Glutamatergic neuron (in vitro differentiated cells): ENCODE measurements at places on chromosomes 11 and 22. TPM values are rescaled to one million over a fixed set of nuclear protein-coding genes. Genes with fewer than 3 reads are reported as not detected.

The CLTCL1 gene
- 11.8 TPM for total RNA-seq

The DNAJB7 gene
- total RNA-seq: not detected

The SCARF2 gene
- 3.4 TPM for total RNA-seq

The OR52E8 gene
- total RNA-seq: not detected

GRCh38 chr11:48088682-48089050 lies 108.3 kb downstream of the PTPRJ start:
- H3K36me3 ChIP-seq: no peaks in the 10 kb centered on the region
- no peak overlapping the region for H3K27ac ChIP-seq
- H3K27me3 ChIP-seq: peaks cover under 1% of the 10 kb centered on the region
- no peak for DNase-seq

- peaks cover 8% of the 10 kb centered on the region for H3K27me3 ChIP-seq
- H3K4me3 ChIP-seq: peak overlapping the region; percentile 22
- peaks cover 22% of the 10 kb centered on the region for H3K4me1 ChIP-seq
- H3K27ac ChIP-seq: peak overlapping the region; percentile 76
Observed at GRCh38 chr11:92751594-92751993, 217.9 kb upstream of the MTNR1B start.

DNA sequence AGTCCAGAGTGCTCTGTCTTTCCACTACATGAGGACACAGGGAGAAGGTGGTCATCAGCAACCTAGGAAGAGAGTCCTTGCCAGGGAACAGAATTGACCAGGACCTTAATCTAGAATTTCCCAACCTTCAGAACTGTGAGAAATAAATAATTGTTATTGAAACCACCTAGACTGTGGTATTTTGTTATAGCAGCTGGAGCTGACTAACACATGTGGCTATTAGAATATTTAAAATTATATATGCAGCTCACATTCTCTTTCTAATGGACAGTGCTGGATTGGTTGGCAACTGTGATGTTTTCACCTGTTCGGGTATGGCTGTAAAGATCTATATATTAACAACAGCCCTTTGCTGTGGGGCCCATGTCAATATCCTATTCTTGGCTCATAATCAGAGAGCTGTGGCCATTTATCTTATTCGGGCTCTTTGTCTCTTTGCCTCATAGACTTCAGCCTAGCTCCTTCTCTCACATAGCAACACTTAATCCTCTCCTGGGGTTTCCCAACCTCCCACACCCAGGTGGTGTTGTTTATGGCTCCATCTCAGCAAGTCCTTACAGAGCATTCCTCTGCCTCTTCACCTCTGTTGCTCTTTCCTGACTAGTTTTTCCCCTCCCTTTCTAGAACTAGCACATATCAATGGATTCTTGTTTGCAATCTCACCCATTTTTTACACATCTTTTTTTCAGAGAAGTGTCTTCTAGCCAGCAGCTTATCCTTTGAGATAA lies 46.4 kb upstream of the AMOTL1 start:
- no peak for DNase-seq
- H3K4me3 ChIP-seq: no peak overlapping the region
- H3K4me1 ChIP-seq: no peaks in the 10 kb centered on the region
- no peaks in the 10 kb centered on the region for H3K36me3 ChIP-seq
- H3K27ac ChIP-seq: no peak overlapping the region
- no peaks in the 10 kb centered on the region for H3K27me3 ChIP-seq

- no peaks in the 10 kb centered on the region for H3K36me3 ChIP-seq
- H3K4me3 ChIP-seq: peak overlapping the region; percentile 100
- no peaks in the 10 kb centered on the region for H3K4me1 ChIP-seq
- H3K27ac ChIP-seq: peak overlapping the region; percentile 94
- no peak for DNase-seq
- H3K27me3 ChIP-seq: peaks cover 3% of the 10 kb centered on the region
Observed at GRCh38 chr11:85647078-85647477, 689 bp upstream of the TMEM126A start.

GRCh38 chr11:44632466-44633123 lies 67.1 kb downstream of the CD82 start:
- DNase-seq: no peak
- H3K4me3 ChIP-seq: no peak overlapping the region
- H3K36me3 ChIP-seq: no peaks in the 10 kb centered on the region
- H3K4me1 ChIP-seq: peaks cover 9% of the 10 kb centered on the region
- H3K27ac ChIP-seq: no peak overlapping the region

- no peak for DNase-seq
- H3K27ac ChIP-seq: no peak overlapping the region
- no peaks in the 10 kb centered on the region for H3K36me3 ChIP-seq
- H3K4me3 ChIP-seq: no peak overlapping the region
- H3K27me3 ChIP-seq: peaks cover 3% of the 10 kb centered on the region
- H3K4me1 ChIP-seq: no peaks in the 10 kb centered on the region
Observed at GRCh38 chr11:126884594-126884993, 116.0 kb downstream of the KIRREL3 start.
